Cortex of kidney (tissue), 1 donor: ENCODE measurements at places on chromosomes 16 and 17.

GRCh38 chr17:38741461-38741860 is 6.7 kb downstream of the PCGF2 start:
- DNase-seq: no peak

DNA sequence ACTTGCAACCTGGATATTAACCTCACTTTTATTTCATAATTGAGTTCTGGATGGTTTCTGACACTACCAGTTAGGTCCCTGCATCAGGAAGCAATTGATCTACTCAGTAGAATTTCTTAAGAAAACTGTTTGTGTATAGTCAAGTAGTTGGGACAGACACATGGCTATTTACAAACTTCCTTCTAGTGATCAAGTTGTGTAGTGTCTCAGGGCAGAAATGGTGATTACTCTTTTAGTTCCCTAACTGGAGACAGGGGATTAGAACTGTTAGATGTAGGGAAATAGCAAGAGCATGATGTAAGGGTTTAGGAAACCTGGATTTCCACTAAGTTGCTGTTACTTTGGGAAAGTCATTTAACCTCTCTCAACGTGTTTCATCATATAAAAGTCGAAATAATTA is 30.4 kb downstream of the TMEM100 start:
- DNase-seq: no peak

DNA sequence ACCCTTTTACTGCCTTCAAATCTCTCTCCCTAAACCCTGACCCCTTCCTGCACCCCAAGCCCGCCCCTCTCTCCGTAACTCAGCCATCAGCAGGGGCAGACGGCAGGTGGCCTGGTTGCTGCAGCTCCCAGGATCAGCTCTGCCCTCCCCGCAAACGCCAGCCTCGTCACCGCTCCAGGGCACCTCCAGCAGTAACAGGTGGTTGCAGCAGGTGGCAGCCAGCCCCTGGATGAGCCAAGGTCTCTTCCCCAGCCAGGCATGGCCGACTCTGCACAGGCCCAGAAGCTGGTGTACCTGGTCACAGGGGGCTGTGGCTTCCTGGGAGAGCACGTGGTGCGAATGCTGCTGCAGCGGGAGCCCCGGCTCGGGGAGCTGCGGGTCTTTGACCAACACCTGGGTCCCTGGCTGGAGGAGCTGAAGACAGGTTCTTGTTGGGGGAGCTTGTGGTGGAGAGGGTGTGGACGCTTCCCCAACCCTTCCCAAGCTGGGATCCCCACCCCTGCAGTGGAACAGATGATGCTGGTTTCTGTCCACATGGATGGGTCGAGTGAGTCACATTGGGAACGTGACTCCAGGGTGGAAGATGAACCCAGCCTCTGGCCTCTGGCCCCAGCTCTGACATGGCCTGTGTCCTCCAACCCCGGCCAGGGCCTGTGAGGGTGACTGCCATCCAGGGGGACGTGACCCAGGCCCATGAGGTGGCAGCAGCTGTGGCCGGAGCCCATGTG is 558 bp downstream of the HSD3B7 start:
- DNase-seq: no peak

- DNase-seq: no peak
Measured at GRCh38 chr16:17467923-17468540, 2.7 kb downstream of the XYLT1 start.

- DNase-seq: no peak
Measured at GRCh38 chr16:46899443-46900143, 15.4 kb downstream of the GPT2 start.

- DNase-seq: no peak
Measured at GRCh38 chr17:51718983-51719382, 439.5 kb downstream of the CA10 start.

DNA sequence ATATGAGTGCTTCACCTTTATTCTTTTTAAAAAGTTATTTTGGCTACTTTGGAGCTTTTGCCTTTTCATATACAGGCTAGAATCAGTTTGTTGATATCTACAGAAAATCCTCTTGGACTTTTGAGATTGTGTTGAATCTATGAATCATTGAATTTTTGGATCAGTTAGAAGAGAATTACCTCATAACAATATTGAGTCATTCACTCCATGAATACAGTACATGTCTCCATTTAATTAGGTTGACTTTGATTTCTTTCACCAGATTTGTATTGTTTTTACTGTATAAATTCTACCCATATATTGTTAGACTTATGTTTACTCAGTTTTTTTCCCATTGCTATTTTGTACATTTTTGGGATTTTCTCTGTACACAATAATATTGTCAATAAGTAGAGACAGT is 54.4 kb downstream of the TAOK1 start:
- DNase-seq: no peak

- no peak for DNase-seq
Measured at GRCh38 chr16:75288181-75288580, 36.8 kb upstream of the BCAR1 start.

DNA sequence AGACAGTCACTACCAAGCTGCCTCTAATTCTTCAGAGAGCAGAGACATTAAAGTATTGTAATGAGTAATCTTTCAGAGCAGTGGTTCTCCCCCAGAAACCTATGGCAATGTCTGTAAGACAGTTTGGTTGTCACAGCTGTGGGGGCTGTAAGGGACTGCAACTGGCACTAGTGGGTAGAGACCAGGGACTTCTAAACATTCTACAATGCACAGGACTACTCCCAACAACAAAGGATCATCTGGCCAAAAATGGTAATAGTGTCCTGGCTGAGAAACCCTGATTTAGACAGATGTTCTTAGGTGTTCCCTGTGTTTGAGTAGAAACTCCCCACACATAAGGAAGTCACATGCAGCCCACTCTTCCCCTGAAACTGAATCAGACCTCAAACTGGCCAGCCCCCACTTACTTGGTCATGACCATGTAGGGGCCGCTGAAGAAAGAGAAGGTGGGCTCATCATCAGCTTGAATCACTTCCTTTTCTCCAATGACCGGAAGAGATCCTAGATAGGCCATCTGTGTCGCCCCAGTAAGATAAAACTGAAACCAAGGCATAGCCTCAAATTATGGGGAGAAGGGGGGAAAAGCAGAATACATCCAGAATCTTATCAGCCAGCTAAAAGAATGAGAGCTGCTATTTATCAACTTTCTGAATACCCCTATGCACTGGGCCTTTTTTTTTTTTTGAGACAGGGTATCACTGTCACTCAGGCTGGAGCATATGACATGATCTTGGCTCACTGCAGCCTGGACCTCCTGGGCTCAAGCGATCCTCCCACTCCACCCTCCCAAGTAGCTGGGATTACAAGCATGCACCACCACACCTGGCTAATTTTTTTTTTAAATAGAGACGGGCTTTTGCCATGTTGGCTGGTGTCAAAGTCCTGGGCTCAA is 75.8 kb downstream of the TEX14 start:
- no peak for DNase-seq

DNA sequence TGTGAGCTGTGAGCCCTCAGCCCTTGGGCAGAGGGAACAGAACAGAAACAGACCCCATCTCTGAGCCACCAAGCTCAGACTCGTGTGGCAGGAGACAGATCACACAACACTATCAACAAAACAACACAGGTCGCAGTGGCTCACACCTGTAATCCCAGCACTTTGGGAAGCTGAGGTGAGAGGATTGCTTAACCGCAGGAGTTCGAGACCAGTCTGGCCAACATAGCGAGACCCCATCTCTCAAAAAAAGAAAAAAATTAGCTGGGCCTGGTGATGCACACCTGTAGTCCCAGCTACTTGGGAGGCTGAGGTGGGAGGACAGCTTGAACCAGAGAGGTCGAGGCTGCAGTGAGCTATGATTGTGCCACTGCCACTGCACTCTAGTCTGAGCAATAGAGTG is 5.5 kb upstream of the QPRT start:
- no peak for DNase-seq

GRCh38 chr16:1159325-1159972 is 6.5 kb downstream of the CACNA1H start:
- DNase-seq: no peak

DNA sequence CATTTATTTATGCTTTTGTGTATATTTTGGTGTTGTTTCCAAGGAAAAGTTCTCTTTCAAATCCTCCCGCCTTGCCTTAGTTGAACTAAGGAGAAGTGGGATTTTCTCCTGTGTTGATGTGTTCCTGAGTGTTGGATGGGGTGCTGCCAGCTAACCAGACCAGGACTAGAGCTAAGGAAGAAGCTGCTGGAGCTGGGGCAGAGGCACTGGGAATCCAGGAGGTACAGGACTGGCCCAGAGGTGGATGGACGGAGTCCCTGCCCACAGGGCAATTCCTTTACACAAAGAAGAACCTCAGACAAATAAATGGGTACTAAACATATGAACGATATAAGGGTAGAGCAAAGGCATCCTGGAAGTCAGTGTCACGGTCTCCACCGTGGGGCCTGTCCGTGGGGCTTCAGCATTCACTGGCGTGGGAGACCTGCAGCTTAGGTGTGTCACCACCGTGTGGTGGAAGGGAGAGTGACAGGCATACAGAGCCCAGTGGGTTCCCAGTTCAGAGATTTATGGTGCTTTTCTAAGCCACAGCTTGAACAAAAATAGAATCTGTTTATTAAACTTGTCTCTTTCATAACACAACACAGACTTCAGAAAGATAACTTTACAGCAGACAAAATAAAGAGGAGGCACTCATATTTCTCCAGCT is 270.7 kb downstream of the NTN1 start:
- DNase-seq: no peak

GRCh38 chr17:34203018-34203638 is 52.0 kb upstream of the CCL2 start:
- DNase-seq: no peak

- no peak for DNase-seq
Measured at GRCh38 chr16:84896847-84897246, 77.1 kb downstream of the CRISPLD2 start.

- DNase-seq: no peak
Measured at GRCh38 chr16:57680842-57681375, 12.8 kb downstream of the ADGRG3 start.

DNA sequence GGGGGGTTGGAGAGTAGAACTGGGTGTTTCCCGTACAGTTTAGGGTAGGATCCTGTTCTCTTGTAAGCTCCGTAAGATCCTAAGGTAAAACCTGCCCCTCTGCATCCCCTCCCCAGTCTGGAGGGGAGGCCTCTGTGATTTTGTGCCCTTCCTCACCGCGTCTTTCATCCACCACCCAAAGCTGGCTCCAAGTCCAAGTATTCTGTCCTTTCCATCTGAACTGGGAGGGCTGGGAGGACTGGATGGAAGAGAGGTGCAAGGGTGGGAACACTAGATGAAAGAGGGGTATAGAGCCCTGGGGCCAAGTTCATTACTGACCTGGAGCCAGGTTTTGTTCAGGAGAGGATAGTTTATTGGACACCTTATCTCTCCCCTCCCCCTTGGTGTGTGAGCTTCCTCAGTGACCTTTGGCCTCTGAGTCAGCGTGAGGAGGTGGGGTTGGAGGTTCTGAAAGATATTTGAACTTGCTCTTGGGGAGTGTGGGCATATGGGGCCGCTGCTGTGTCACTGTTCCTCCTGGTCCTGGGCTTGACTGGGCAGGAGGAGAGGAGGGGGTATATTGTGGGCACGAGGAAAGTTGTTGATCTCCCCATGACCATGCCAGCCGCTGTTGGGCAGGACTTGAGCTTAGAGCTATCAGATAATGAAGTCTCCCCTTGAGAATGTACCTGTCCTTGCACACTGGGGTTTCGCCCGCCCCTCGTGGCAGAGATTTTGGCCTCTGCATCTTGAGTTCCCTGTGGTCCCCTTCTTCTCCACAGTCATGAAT is 1.6 kb downstream of the LASP1 start:
- no peak for DNase-seq

- DNase-seq: no peak
Measured at GRCh38 chr17:42598905-42599304, 10.3 kb downstream of the RETREG3 start.

GRCh38 chr16:13945744-13946485 is 26.0 kb downstream of the ERCC4 start:
- DNase-seq: no peak

DNA sequence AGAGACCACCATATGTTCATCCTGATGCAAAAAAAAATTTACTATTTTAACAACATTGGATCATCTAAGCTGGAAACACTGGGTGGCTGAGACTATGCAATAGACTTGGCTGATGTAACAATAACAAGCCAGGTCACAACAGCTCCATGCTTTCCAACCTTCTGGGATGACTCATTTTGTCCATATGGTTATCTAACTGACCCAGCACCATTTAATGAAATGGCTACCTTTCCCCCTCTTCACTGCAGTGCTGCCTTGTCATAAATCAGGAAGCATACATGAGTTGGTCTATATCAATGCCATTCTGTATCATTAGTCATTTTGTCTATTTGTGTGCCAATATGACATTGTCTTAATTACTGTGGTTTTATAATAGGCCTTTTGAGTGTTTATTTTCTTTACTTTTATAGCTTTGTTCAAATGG is 217.6 kb upstream of the KCNJ16 start:
- DNase-seq: no peak

GRCh38 chr16:84455031-84455430 is 49.4 kb downstream of the MEAK7 start:
- no peak for DNase-seq

DNA sequence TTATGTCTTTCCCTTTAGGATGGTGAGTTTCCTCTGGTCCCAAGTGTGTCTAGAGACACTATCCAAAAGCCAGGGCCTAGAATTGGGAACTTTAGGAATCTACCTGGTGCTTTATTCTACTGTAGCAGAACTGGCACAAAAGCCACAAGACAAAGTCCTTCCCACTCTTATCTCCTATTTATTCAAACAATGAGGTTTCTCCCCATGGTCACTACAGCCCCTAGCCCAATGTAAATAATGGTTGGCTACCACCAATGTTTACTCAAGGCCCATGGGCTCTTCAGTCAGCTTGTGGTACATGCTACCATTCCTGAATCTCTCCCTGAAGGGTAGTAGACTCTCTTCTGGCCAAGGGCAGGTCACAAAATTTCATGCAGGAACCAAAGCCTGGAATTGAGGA is 789.4 kb upstream of the KIF2B start:
- DNase-seq: no peak

DNA sequence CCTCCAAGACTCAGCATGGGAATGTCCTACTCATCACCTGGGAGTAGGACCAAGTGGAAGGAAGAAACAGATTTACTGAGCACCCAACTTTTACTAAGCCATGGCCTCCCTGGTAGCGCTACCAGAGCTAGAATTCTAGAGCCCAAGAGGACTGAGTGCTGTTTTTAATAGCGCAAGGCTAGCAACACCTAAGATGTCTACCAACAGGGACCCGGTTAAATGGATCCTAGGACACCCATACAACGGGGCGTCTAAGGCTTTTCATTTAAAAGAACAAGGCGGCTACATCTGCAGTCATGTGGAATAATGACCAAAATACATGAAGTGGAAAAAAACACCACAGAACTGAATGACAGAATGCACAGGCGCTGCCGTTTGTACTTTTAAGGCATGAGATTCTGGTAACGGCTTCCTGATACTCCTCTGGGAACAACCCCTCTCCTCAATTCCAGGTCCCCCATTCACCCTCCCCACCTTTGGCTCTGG is 5.1 kb downstream of the GGA2 start:
- no peak for DNase-seq

- DNase-seq: no peak
Measured at GRCh38 chr17:14875557-14876412, 389.3 kb downstream of the PMP22 start.

GRCh38 chr17:69802045-69802740 is 272.8 kb upstream of the KCNJ16 start:
- DNase-seq: no peak

GRCh38 chr16:57585051-57585687 is 42.7 kb downstream of the ADGRG5 start:
- no peak for DNase-seq
